ENCODE measurements at places on chromosomes 3 and 15.

DNA sequence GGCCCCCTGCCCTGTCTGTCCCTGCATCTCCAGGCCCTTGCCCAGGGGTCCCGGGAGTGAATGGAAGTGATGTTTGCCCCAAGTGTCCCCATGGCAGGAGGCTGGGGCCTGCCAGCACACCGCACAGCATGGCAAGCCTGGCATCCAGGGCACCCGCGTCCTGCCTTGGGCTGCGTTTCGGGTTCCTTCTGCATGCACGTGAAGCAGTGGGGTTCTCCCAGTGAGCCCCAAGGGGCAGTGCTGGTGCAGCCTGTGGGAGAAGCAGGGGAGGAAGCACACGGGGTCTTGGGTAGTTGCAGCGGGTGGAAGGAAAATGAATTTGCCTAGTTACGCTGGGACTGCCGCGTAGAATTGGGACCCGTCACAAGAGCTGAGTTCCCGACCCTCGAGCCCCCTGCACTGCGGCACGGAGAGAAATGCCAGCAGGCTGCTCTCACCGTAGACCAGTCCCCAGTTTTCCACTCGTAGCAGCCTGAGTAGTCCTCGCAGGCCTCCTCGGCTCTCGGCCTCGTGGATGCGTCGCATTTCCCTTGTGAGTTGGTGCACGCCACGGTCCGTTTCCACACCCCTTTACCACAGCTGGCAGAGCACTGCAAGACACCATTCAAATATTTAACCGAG lies 259.5 kb upstream of the LYSMD4 start:
- no peak for DNase-seq

DNA sequence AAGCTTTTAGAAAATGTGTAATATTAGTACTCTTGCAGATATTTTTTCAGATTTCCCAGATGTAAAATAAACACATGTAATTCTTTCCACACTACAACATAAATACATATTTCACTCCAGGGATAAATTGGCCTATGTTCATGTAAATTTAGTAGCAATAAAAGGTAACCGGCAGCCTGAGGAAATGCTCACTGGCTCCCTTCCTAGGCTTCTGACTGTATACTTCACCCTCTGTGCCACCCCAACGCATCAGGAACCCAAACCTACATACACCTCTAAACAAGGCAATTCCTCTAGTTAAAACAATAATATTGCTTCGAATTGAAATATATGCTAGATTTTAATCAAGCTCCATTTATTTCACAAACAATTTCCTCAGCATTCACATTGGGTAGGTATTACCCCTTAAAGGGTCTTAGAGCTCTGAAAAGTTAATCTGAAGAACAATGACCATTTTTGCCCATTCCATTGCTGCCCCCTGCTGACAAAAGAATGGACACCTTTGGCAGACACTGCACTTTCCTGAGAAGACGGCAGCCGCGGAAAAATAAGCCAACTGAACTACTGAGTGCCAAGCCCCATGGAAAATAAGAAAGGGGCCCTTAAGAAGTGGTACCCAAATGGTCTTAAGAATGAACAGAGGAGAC lies 212.5 kb downstream of the OSBPL10 start:
- peak; percentile 26 for DNase-seq

DNA sequence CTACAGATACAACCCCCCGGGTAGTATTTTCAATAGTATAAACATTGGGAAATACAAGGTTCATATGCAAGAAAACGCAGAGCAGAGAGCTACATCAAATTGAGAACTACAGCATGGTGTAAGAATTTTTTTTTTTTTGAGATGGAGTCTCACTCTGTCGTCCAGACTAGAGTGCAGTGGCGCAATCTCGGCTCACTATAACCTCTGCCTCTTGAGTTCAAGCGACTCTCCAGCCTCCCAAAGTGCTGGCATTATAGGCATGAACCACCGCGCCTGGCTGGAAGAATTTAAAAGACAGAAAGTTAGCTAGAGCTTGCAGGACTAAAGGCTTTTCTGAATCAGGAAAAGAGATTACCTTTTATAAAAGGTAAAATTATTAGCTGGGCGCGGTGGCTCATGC lies 42.0 kb downstream of the PIGB start:
- no peak for DNase-seq

- DNase-seq = no peak
Observed at GRCh38 chr3:172047567-172048115, 8.3 kb downstream of the FNDC3B start.

GRCh38 chr15:92524874-92525565 lies 130.6 kb downstream of the FAM174B start:
- DNase-seq = no peak

DNA sequence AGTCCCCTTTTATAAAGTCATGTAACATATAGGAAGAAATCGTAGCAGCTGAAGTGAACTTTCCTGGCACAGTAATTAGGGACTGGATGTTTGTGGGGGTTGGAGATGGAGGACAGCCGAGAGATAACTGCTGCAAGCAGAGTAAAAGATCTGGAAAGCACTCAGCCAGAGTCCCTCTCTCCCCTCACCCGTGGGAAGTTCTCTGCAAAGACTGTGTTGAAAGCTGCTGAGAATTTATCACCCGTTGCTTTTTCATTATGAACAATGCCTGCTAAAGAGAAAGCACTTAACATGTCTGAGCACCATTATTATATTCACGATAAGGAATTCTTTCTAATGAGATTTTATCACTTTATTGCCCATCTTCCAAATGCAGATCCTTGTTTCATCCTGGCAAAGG lies 248.8 kb downstream of the SHOX2 start:
- no peak for DNase-seq

- no peak for DNase-seq
Observed at GRCh38 chr3:160870327-160870726, 114.3 kb downstream of the PPM1L start.

DNA sequence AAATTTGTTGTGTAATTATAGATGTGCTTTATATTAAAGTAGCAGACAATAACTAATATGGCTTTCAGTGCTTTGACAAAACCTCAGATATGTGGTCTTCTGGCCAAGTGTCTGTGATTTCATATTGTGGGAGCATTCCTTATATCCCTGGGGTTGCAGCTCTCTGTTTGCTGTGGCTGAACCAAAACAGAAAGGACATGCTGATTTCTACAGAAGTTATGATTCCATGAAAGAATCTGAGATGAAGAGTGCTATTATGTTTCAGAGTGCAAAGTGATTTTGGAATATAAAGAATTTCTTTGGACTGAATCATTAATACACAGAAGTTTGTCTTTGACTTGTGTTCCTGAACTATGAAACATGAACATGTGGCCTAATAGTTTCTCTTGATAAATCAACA lies 36.5 kb downstream of the CDV3 start:
- DNase-seq = no peak

GRCh38 chr3:117921411-117921810 lies 1113.2 kb downstream of the IGSF11 start:
- DNase-seq = no peak

- no peak for DNase-seq
Observed at GRCh38 chr3:8653800-8654408, 9.3 kb upstream of the SSUH2 start.

GRCh38 chr3:107265526-107265925 lies 111.7 kb upstream of the CCDC54 start:
- no peak for DNase-seq

- DNase-seq = no peak
Observed at GRCh38 chr3:30691944-30692343, 85.5 kb downstream of the TGFBR2 start.

DNA sequence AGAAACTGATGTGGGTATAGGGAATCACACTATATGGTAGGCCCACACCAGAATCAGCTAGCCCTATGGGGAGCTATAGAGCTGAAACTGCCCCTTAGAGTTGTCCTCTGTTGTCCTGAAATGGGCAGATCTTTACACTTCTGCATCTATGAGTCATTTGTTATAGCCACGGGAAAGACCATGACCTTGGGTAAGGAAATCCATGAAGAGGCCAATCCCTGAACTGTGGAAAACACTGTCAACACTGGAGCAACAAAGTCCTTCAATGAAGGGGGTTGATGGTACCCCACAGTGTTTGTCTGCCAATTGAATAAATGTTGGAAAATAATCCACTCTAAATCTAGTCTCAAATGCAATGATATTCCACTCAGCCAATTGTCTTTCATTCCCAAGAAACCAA lies 5.2 kb upstream of the CD200R1 start:
- no peak for DNase-seq

GRCh38 chr3:182375916-182376315 lies 417.4 kb upstream of the ATP11B start:
- no peak for DNase-seq

- DNase-seq = no peak
Observed at GRCh38 chr3:122947738-122948137, 79.8 kb downstream of the SEMA5B start.

- DNase-seq = no peak
Observed at GRCh38 chr3:4335840-4336562, 32.8 kb downstream of the SETMAR start.

- DNase-seq = no peak
Observed at GRCh38 chr15:51802593-51802992, 26.9 kb upstream of the TMOD3 start.

- no peak for DNase-seq
Observed at GRCh38 chr3:40615918-40616819, 91.4 kb downstream of the ZNF621 start.

- no peak for DNase-seq
Observed at GRCh38 chr3:195548006-195548405, 4.9 kb upstream of the PPP1R2 start.

- no peak for DNase-seq
Observed at GRCh38 chr3:30871720-30872119, 22.7 kb downstream of the GADL1 start.

GRCh38 chr3:116749388-116749787 lies 39.8 kb downstream of the TUSC7 start:
- no peak for DNase-seq

DNA sequence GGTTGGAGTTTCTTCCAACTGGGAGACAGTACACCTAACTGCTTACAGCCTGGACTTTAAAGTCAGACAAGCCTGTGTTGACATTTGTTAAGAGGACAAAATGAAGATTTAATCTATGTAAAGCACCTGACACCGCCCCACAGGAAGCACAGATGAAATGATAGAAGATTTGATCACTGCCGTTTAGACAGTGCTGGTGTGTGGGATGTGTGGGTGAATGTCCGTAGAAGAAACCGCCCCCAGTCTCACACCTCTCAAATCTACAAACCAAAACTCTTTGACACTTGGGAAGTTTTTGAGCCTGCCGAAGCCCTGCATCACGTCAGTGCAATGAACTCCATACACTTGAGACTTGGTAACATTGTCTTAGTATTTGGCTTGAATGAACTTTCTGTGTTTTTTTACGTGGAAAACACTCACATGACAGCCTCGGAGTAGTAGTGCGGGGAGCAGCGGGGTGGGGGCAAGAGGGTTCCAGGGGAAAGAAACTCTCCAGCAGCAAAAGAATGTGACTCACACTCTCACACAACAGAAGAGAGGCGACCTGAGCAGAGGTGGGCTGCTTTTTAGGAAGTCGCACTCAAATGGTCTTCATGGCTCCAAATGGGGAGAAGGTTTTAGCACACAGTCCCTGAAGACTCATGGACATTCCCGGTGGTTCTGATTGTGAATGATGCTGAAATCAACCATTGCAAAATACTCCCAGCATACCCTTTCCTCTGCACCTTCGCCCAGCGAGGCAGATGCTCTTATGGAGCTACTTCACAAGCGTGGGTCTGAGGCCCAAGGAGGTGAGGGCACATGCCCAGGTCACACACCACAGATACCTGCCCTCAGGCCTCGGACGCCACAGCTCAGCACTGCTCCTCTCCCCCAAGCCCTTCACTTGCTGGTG lies 79.2 kb downstream of the SRGAP3 start:
- no peak for DNase-seq

- no peak for DNase-seq
Observed at GRCh38 chr3:24368605-24369004, 126.0 kb downstream of the THRB start.

- DNase-seq = no peak
Observed at GRCh38 chr15:42749266-42749665, 12.3 kb upstream of the CDAN1 start.

DNA sequence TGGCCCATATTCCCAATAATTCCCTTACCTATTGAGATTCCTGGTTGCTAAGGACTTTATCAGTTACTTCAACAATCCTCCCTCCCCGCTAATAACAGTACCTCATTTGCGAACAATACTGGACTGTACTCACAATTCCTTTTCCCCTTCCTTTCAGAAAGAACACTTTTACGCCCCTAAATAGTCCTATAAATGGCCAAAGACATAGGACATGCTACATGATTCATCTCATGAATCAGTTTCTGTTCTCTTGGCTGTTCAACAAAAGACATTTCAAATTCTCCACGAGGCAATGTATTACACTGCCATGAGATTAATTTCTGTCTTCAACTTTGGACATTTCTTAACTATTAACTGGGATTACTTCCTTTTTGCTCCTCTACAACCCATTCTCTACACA lies 264.4 kb downstream of the TIGIT start:
- DNase-seq = no peak

GRCh38 chr15:67862750-67863441 lies 23.1 kb upstream of the RNU6-1 start:
- no peak for DNase-seq

GRCh38 chr3:64188810-64189560 lies 36.3 kb downstream of the PRICKLE2 start:
- DNase-seq = peak; percentile 12

DNA sequence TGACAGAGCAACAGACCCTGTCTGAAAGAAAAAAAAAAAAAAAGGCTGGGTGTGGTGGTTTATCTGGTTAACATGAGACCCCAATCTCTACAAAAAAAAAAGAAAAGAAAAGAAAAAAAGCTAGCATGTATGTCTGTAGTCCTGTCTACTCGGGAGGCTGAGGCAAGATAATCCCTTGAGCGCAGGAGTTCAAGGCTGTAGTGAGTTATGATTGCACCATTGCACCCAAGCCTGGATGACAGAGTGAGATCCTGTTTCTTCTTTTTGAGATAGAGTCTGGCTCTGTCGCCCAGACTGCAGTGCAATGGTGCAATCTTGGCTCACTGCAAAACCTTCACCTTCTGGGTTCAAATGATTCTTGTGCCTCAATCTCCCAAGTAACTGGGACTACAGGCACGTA lies 8.4 kb upstream of the DHX30 start:
- DNase-seq = no peak

DNA sequence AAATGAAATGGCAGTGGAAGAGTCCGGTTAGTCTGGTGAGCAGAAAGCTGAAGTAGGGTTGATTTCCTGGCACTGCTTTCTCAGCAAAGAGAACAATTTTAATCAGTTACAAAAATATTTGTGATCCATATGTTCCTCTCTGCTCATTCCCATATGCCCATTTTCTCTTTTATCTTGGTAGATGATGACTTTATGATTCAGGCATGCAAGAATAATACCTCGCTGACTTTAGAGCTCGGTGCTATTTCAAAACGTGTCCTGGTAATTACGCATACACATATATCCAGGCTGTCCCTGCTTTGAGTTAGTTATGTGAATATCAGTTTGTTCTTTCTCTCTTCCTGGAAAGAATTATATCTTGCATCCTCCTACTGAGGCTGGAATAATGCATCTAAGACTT lies 38.5 kb downstream of the ARPP21 start:
- DNase-seq = no peak

DNA sequence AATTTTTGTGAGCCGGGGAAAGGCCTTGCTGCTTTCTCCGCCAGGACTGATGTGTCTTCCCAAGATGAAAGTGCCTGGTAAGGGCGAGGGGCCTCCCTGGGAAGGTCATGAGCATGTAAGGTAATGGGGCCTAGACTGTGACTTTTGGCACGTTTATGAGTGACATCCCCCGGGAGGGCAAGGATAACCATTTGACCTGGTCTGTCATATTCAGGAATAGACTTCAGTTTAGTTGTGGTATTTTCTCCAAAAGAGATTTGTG lies 631 bp upstream of the CNBP start:
- DNase-seq = no peak

All from anterior cingulate cortex (tissue), 58 donors.